NCI-H1105 (cell line): ENCODE measurements at places on chromosomes 11 and 22.

GRCh38 chr22:23784215-23784732, 2.5 kb upstream of the SMARCB1 start:
- no peak for DNase-seq

GRCh38 chr11:63738720-63739360, 29.7 kb downstream of the ZFTA start:
- DNase-seq: peak; percentile 54

GRCh38 chr11:17445240-17445795, 31.3 kb downstream of the ABCC8 start:
- no peak for DNase-seq

DNA sequence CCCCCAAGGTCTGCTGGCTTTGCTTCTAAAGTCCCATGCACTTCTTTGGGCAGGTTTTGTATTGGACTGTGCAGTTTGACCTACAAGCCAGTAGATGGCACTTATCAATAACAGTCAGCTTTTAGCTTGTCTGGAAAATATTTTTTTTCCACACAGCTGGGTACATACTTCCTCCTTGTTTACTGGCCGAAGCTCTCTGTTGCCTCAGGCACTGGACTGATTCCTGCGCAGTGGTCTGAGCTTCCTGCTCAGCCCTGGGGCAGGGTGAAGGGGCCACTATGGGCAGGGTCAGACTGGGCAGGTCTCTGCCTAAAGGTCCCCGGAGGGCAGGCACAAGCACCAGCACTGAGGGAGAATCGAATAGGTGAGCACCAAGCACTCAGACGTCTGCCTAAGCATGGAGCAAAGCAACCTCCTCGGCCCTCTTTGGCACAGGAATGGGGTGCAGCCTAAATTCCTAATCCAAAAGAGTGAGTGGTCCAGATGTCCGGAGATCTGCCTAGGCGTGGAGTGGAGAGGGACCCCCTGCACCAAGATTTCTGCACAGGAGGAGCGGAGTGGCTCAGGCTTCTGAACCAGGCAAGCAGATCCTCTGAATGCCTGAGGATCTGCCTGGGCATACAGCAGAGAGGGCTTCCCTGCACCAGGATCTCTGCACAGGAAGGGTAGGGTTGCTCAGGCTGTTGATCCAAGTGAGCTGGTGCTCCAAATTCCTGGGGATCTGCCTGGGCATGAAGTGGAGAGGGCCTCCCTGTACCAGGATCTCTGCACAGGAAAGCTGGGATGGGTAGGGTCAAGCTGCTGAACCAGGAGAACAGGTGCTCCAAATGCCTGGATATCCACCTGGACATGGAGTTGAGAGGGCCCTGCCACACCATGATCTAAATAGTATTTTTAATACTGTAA, 105.9 kb upstream of the C11orf58 start:
- no peak for DNase-seq

DNA sequence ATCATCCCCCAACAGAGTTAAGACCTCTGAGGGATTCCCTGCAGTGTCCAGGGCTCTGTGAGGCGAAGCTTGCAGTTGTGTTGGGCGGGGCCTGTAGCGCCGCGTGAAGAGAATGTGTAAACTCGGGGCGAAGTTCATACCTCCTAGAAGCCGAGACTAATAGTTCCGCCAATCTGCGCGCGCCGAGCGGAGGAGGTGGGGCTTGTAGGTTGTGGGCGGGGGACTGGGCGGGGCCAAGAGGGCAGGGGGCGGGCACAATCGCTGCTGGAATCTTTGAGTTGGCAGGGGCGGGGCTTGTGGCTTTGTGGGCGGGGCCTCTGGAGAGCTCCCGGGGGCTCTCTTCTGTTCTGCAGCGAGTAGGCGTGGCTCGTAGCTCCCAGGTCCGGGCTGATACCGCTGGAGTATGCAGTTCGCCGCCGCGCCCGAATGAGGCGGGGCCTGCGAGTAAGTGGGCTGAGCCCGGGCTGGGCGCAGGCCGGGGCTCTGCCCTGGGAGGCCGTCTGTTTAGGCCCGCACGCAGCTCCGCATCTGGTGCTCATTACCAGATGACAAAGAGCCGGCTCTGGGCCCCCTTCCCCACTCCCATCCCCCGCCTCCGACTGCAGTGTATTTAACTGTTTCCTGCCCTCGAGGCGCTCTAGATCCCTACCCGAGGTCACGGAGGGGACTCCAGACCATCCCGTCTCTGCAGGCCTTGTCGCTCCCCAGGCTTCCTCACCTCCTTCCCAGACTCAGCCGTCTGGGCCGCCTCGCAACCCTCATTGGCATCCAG, 4.1 kb downstream of the CD248 start:
- DNase-seq: peak; percentile 96

GRCh38 chr11:36719358-36720107, 121.5 kb upstream of the RAG2 start:
- no peak for DNase-seq

- DNase-seq: no peak
Measured at GRCh38 chr11:12158909-12159308, 48.5 kb downstream of the MICAL2 start.

DNA sequence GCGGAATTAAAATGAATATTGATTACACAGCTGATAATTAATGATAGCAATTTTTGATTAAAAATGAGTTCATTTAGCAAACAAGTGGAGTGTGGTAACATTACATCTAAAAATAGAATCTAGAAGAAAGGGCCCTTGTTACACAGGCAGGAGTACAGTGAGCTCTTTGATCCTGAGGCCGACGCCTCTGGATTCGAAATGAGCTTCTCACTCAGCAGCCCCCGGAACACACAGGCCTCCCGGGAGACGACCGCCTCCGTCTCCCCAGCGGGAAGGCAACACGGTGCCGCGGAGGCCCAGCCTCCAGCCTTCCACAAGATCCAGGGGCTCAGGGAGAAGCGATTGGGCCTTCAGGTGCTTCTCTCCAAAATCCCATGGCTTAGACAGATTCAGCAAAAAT, 379.1 kb downstream of the BRD1 start:
- DNase-seq: no peak

GRCh38 chr11:122895563-122895962, 13.0 kb downstream of the JHY start:
- peak; percentile 84 for DNase-seq

DNA sequence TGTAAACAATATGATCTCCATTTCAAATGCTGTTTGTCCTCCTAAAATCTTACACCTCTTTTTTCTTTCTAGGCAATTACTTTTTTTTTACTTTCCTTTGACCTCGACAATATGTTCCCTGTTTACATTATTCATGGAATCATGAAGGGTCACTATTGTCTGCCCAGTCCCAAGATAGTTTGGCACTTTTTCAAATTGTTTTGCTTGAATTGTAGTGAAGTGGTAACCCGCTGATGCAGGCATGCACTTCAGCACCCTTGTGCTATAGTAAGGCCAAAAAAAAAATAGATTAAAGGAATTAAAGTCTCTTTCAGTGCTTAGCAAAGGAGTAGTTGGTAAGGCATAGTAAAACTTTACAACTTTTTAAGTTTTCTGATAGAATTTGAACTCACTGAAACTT, 90.9 kb downstream of the PAX6 start:
- no peak for DNase-seq

DNA sequence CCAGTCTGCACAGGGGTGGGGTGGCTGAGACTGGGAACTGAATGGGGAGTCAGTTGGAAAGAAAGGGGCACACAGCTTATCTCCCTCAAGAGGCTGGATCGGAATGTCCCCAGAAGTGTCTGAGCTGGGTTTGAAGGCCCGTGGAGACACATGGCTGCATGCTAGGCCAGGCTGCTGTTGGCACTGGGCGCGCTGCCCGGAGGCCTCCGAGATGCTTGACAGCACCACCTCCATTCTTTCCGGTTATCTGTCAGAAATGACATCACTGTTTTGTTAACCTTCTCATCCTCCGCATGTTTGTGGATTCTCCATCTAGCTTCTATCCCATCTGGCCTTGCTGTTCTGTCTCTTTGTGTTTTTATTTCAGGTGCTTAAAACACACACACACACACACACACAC, 85.5 kb downstream of the APIP start:
- DNase-seq: no peak

- DNase-seq: no peak
Measured at GRCh38 chr22:43404673-43405385, 7.0 kb upstream of the MPPED1 start.

DNA sequence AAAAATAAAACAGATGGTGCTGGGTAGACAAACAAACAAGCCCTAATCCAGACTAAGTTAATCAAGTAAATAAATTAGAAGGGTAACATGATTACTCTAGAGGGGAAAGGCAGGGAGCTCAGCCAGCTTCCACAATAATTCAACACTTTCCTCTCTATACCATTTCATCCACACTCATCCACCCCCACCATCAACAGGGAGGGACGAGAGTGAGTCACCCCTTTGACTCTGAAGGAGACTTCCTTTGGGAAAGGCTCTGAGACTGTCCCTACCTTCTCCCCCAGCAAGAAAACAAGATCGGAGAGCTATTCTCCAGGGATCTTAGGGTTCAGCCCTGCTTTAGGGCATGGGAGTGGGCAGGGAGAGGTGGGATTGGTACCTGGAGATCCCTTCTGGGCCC, 33.1 kb downstream of the TRIM66 start:
- no peak for DNase-seq
